ENCODE measurements at places on chromosomes 5 and 9. TPM values are rescaled to one million over a fixed set of nuclear protein-coding genes. Genes with fewer than 3 reads are reported as not detected.

The SNX30 gene
- total RNA-seq = 10.5 TPM

The ECSCR gene
- total RNA-seq = not detected

- H3K4me3 ChIP-seq = no peak overlapping the region
- H3K27ac ChIP-seq = no peak overlapping the region
- H3K27me3 ChIP-seq = no peaks in the 10 kb centered on the region
- no peaks in the 10 kb centered on the region for H3K4me1 ChIP-seq
- no peaks in the 10 kb centered on the region for H3K36me3 ChIP-seq
These were observed 349.9 kb downstream of the PIK3R1 start for GRCh38 chr5:68565427-68565826.

GRCh38 chr5:141789330-141789729 is 88.9 kb downstream of the PCDH1 start:
- no peaks in the 10 kb centered on the region for H3K27me3 ChIP-seq
- no peak for DNase-seq
- no peaks in the 10 kb centered on the region for H3K36me3 ChIP-seq
- no peak overlapping the region for H3K4me3 ChIP-seq

DNA sequence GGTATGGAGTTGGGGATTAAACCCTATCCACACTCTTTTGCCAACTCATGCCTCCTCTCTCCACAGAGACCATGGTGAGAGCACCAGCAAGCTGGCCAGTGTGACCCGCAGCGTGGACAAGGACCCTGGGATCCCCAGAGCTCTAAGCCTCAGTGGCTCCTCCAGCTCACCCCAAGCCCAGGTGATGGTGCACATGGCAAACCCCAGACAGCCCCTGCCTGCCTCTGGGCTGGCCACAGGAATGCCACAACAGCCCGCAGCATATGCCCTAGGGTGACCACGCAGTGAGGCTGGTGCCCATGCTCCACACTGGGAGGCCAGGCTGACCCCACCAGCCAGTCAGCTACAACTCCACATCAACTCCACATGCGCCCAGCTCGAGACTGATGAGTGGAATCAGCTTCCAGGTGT is 11.5 kb upstream of the CARD19 start:
- DNase-seq = no peak
- peaks cover 16% of the 10 kb centered on the region for H3K4me1 ChIP-seq
- H3K27me3 ChIP-seq = peaks cover 6% of the 10 kb centered on the region
- peaks cover 3% of the 10 kb centered on the region for H3K36me3 ChIP-seq
- H3K4me3 ChIP-seq = no peak overlapping the region

DNA sequence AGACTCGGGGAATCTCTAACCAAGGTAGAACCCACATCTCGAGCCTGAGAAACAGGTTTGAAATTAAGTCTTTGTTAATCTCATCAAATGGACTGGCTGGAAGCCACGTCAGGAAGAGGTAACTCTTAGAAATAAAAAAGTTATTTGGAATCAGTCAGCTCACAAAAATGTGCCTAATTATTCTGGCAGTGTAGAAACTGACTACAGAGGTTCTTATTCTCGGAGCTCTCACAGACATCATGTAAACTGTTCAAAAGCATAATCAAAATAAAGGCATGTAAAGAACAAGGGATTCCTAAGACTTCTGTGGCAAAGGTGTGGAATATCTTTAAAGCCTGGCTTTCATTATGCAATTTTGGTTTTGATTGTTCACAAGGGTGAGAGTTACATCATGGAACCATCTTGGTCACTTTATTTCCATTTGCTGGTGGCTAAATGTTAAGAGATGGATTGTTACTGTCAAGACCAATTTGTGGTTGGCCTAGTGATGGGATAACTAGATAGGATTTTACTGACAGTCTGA is 85.1 kb downstream of the OTULIN start:
- peaks cover 14% of the 10 kb centered on the region for H3K4me1 ChIP-seq
- H3K27me3 ChIP-seq = no peaks in the 10 kb centered on the region
- no peak overlapping the region for H3K27ac ChIP-seq
- H3K36me3 ChIP-seq = peaks cover 7% of the 10 kb centered on the region
- no peak for DNase-seq

DNA sequence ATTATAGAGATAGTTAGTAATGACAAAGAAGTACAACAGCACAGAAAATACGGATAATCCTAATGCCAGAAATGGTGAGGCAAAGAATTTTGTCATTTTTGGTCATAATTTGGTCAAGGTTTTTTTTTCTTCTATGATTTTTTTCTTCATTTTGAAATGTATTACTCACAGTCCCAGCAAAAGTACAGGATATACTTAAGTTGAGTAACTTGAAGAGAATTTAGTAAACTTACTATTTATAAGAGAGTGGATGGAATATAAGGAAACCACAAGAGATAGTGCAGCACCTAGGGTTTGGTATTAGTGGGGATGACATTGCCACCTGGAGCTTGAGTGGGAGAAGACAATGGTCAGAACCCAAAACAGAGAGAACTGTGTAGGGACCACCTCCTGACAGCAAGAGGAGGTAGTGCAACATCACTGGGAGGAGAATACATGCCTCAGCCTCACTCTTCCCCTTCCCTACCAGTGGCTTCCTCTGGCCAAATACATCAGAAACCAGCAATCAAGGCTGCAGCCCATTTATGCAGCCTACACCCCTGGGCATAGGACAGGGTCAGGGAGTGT is 434.5 kb upstream of the TRPC7 start:
- no peaks in the 10 kb centered on the region for H3K4me1 ChIP-seq
- H3K27me3 ChIP-seq = no peaks in the 10 kb centered on the region
- H3K36me3 ChIP-seq = no peaks in the 10 kb centered on the region
- no peak overlapping the region for H3K27ac ChIP-seq
- H3K4me3 ChIP-seq = no peak overlapping the region
- no peak for DNase-seq
